ENCODE measurements at places on chromosomes 5 and 9. TPM values are rescaled to one million over a fixed set of nuclear protein-coding genes. Genes with fewer than 3 reads are reported as not detected.

The HSDL2 gene
- 53.7 TPM for total RNA-seq

The SV2C gene
- not detected for total RNA-seq

GRCh38 chr9:89036383-89036782, 45.1 kb downstream of the S1PR3 start:
- no peak for DNase-seq

GRCh38 chr5:124747791-124748686, 1.6 kb upstream of the ZNF608 start:
- no peak for DNase-seq

- DNase-seq = no peak
These were observed 180.3 kb downstream of the C9orf50 start for GRCh38 chr9:129440435-129441186.

DNA sequence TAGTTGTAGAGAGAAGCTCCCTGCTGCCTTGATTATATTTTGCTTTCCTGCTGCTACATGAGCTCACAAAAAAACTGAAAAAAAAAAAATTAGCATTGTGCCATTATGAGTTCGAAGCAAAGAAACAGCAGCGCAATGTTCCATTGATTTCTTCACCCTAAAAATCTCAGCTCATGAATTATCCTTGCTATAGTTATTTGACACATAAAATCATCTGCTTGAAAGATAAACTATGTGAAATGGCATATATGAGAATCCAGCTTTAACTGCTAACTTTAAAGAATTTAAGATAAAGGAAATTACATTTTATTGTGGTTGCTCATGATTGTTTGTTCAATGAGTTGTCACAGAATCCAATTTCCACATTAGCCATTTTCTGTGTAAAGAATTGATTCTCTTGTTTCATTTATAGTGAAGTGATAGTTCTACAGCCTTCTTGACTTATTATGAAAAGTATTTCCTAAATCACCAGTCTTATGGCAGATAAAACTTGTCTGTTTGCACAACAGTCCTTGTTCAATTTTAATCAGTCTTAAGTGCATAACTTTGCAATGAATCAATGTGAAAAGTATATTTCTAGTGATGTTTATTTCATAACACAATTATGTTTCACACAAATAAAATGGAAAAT, 1275.0 kb upstream of the CDH9 start:
- DNase-seq = no peak

DNA sequence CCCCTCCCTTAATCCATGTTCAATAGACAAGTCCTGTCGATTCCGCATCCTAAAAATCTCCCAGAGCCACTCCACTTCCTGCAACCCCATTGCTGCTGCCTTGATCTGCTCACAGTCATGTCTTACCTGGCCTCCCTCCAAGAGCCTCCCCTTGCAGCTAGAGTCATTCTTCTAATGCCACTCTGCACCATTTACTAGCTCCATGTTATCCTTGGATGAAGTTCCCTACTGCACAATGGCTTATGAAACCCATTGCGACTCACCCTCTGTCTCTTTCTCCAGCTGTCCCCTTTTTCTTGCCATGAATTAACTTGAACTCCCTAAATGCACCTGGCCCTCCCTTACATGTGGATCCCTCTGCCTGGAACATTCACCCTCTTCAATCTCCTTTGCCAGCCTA, 39.5 kb downstream of the MEGF10 start:
- no peak for DNase-seq

Data from uterus (tissue), 4 donors.